ENCODE measurements at places on chromosomes 12 and 14.

GRCh38 chr14:30607156-30607780 lies 14.9 kb upstream of the SCFD1 start:
- no peak for DNase-seq

- no peak for DNase-seq
Measured at GRCh38 chr14:22668417-22668816, 24.3 kb upstream of the OR6J1 start.

DNA sequence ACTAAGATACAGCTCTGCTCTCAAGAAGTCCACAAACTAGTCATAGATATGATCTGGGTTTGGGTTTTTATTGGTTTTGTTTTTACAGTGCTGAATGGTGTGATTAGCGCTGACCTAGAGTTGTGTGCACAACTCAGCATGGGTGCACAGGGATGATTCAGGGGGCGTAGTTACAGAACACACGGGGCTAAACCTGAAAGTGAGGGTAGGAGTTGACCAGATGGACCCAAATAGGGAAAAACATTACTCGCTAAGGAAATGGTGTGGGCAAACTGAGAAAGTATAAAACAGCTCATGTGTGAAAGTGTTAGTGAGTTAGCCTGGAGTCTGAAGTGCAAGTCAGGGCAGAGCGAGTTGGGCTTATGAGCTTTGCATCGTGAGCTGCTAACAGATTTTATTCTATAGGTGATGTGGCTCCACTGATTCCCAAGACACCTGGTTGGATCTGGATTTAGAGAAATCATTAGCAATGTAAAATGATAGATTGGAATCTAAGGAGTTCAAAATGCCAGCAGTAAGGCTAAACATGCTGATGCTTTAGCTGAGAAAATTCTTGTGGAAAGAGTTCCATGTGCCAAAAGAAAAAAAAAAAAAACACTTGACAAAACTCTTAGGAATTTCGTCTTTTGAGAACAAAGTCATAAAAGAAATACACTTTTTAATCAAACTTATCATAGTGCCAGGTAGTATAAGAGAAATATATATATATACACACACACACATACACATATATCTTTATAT lies 134.9 kb downstream of the SLC5A8 start:
- no peak for DNase-seq

- DNase-seq = no peak
Measured at GRCh38 chr12:570921-571794, 92.1 kb downstream of the NINJ2 start.

DNA sequence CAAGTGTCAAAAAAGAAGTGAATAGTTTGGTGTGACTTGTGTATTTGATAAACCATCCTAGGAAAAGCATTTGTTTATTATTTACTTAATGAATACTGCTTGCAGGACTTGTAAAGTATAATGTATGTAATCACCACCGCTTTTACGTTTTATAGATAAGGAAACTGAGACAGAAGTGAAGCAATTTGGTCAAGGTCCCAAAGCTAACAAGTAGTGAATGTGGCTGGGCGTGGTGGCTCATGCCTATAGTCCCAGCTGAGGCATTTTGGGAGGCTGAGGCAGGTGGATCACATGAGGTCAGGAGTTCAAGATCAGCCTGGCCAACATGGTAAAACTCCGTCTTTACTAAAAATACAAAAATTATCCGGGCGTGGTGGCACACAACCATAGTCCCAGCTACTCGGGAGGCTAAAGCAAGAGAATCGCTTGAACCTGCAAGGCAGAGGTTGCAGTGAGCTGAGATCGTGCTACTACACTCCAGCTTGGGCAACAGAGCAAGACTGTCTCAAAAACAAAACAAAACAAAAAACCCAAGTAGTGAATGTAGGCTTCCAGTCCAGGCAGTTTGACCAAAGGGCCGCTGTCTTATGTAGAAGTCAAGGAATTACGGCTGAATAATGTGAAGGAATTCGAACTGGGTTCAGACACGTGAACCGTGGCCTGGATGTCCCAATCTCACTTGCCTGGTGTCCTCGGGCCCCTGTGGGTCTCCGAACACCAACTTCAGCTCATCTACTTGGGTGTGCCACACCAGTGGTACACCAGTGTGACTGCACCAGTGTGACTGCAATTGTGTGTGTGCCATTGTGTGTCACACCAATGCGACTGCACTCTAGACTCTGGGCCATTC lies 88.3 kb upstream of the MED13L start:
- no peak for DNase-seq

GRCh38 chr12:87382436-87382835 lies 646.8 kb downstream of the C12orf50 start:
- DNase-seq = no peak

- DNase-seq = no peak
Measured at GRCh38 chr12:64660237-64661018, 50.1 kb downstream of the RASSF3 start.

DNA sequence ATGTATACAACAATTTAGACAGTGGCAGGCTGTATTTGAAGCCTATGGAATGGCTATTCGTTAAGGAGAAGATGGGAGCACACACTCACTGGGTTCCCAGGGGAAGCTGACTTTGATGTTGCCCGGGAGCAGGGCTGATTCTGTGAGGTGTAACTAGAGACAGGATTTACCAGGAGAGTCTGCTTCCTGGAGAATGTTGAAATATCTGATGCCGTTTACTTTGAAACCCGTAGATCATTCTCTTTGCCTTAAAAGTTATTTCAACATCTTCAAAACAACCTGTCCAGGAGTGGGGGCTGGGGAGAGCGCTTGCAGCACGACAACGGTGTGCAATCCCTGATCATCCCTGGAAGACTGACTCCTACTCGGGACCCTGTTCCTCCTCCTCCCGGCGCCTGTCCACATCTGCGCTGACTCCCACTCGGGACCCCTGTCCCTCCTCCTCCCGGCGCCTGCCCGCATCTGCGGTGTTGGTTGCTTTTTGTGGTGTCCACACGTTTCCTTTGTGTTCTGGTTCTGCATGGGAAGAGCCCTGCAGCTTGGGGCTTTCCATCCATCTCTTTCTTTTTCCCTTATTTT lies 72.6 kb downstream of the AACS start:
- no peak for DNase-seq

GRCh38 chr12:88946372-88946997 lies 366.2 kb upstream of the KITLG start:
- no peak for DNase-seq

- no peak for DNase-seq
Measured at GRCh38 chr12:765840-766239, 13.5 kb downstream of the WNK1 start.

- DNase-seq = no peak
Measured at GRCh38 chr12:87828382-87828973, 200.7 kb downstream of the C12orf50 start.

DNA sequence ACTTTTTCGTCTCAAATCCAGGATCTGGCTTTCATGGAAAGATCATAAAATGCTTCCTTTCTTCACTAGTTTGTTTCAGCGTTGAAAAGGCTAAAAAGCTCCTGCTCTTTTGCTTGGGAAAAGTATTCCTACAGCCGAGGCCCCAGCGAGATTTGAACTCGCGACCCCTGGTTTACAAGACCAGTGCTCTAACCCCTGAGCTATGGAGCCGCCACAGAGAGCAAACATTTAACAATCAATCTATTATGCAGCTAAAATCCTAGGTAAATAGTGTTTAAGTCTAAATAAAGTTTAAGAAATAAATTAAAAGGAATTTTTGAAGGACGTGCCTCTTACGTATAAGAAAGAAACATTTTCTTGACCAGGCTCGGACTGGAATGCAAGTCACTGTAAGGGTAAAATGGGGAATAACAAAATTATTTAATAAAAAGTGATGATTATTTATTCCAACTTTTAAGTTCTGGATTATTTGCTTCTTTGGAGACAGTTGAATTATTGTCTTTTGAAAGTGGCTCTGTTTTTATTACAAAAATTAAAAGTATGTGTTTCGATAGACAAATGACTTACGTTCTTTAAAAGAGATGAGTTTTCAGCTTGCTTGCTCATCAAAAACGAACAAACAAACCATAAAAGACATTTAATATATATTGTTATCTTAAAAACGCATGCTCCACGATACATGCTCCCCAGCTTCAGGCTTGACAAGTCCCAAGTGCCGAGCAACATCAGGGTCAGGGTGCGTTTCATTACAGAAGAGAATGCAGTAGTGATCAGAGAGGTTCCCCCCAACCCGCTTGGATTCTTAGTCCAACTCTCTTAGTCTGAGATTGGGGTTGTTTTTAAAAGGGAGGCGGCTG lies 10.2 kb downstream of the OR6S1 start:
- DNase-seq = peak; percentile 55

DNA sequence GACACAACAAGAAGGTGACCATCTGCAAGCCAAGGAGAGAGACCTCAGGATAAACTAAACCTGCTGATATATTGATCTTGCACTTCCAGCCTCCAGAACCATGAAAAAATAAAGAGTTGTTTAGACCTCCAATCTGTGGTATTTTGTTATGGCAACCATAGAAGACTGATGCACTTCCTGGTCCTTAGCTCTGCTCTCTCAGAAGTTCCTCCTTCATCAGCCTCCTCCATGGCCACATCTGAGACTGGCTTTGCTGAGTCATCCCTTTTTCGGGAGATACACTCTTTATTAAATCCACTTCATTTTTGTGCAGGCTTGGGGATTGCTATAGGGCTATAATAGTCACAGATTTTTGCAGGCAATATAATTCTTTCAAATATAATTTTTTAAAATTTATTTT lies 89.6 kb upstream of the ATF7IP start:
- DNase-seq = no peak

DNA sequence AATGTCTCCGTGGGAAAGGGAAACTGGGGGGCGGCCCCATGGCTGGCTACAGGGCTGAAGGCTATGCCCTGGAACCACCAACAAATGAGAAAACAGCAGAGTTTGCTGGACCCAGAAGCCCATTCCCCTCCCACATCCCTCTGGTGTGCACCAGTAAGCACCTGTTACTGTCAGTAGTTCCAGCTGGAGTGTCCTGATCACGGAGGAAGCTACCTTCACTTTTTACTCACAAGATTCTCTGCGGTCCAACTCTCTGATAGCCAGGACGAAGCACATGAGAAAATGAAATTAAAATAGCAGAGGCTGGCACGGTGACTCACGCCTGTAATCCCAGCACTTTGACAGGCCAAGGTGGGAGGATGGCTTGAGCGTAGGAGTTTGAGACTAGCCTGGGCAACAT lies 22.7 kb upstream of the MEG3 start:
- no peak for DNase-seq

GRCh38 chr12:57250541-57250940 lies 446 bp downstream of the STAC3 start:
- no peak for DNase-seq

DNA sequence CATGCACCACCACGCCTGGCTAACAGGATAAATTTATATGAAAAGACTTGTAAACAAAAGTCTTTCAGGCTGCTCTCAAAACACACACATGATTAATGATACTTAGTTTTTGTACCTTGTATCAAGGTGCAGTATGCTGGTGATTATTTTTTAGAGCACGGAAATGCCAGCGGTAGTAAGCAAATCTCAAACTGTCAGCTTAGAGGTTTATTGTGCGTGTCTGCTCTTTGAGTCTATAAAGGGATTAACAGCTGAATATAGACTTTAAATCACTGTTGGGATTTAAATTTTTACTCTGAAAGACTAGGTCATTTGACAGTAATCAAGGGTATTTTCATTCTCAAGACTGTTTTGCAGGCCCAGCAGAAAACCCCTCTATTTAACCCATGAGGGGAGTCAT lies 50.5 kb downstream of the PLEKHA5 start:
- DNase-seq = no peak

DNA sequence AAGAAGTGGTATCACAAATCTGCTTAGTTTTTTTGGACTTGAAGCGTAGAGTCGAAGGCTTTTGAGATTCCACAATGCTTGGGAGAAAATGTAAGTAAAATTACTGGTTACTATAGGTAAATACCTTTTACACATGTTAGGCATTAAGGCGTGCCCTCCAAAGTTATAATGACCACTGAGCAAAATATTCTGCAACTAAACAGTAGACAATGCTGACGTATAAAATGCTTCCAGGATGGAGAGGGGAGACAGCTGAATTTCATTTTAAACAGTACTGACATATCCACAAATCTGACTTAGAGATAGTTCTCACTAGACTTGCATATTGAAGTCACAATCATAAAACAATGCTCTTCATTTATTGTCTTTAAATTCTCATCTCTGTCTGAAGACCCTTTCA lies 144.5 kb upstream of the DCN start:
- no peak for DNase-seq

DNA sequence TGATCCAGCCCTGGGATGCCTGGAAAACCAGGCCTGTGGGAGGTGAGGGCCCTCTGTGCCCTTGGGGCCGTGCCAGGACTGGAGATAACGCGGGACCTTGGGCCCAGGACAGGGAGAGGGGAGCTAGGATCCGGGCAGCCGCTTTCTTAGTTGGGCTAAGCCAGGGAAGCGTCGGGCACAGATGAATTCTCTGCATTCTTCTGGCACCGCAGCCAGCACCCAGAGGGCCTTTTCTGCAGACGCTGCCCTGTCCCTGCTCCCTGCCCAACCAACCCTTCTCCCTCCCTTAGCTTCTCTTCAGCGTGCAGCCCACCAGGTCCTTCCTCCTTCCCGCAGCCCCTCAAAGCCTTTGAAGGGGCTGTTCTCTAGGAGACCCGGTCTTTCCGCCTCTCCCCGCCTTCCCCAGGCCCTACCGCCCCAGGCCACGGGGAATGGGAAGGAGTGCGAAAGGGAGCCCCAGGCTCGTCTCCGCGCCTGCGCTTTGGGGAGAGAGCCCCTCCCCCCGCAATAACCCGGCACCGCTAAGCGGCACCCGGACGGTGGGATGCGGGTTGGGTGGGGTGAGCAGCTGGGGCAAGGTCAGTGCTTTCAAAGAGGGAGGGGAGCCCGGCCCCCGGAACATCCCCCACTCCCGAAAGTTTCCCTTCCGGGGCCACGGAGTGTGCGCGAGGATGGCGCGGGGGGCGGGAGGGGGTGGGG lies 663 bp downstream of the NCKAP5L start:
- DNase-seq = peak; percentile 43

DNA sequence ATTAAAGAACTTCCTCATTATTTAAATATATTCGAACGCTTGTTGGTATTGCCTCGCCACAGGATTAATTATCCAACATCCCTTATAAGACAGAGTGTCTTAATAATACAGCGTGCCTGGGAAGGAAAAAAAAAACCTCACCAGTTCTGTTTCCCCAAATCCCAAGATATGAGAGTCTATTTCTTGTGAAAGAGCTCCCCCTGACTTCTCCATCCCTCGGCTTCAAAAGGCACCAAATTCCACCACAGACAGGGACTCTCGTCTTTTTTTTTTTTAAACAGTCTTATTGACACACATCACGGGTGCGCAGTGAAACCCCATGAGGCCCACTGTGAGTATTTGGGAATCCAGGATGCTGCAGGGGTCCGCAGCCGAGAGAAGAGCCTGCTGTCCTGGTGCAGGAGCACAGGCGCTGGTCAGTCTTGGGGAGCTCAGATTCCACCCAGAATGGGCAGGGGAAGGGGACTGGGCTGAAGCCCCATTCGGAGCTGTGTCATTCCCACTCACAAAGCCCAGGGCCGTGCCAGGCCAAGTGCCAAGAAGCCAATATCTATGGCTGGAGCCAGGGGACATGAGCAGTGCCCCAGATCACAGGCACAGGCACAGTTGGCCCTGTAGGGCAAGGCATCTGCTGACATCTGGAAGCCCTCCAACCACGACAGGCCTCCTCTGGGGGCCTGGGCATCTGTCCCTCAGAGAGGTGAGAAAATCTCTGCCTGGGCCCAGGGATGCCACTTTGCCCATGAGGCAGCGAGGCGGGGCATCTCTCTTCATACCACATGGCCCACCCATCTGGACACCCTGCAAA lies 71.9 kb downstream of the BCL11B start:
- no peak for DNase-seq
